ENCODE measurements at places on chromosomes 2 and 18.

DNA sequence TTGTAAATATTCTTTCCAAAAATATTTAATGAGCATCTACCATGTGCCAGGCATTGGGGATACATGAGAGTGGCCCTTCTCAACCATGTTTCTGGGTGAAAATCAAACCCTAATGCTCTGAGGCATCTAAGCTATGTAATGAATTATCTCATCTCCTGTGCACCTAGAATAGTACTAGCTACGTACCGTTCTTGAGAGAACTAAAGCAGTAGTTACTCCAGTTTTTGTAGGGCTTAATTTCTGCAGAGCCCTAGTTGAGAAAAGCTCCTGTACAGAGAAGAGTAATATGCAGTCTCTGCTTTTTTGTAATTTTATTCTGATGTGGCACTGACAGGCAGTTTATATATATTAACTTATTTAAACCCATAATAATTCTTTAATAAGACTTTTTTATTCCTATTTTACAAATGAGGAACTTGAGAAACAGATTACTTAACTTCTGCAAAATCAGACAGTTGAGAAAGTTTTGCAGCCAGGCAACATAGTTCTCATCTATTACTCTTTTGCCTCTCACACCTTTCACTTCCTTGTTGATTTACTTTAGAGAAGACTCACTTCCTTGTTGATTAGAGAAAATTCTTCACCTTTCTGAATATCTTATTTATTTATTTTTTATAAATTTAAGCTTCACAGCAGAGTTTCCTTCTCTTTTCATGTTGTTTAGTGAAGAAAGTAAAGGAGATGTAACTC, 3.1 kb downstream of the SPOPL start:
- no peak for DNase-seq

DNA sequence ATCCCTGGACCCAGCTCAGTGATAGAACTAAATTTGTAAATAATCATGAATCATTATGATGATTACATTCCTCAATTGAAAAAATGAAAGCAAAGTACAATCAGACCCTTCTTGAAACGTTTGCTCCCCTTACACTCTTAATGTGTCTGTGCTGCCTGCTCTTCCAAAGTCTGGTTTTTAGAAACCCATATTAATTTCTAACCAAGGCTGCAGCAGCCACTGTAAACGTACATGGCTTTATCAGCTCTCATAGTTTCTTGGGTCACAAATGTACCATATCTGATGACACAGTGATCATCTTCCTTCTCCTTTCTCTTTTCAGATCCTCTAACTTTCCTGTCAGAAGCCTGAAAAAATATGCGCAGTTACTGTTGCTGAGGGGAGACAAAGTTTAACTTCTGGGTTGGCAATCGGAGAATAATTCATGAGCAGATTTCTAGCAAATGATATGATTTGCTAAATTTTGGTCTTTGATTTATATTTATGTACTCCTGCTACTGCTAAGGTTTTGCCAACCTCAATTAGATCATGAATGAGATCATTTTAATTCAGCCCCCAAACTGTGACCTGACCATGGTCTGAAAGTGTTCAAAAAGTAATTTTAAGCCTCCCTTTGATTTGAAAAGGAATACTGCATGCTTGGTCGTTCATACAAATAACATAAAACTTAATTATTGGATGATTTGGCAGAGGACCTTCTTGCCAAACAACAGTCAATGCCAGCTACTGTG, 12.3 kb downstream of the ZEB2 start:
- DNase-seq = no peak

- no peak for DNase-seq
Measured at GRCh38 chr2:196315388-196316049, 144.1 kb upstream of the STK17B start.

DNA sequence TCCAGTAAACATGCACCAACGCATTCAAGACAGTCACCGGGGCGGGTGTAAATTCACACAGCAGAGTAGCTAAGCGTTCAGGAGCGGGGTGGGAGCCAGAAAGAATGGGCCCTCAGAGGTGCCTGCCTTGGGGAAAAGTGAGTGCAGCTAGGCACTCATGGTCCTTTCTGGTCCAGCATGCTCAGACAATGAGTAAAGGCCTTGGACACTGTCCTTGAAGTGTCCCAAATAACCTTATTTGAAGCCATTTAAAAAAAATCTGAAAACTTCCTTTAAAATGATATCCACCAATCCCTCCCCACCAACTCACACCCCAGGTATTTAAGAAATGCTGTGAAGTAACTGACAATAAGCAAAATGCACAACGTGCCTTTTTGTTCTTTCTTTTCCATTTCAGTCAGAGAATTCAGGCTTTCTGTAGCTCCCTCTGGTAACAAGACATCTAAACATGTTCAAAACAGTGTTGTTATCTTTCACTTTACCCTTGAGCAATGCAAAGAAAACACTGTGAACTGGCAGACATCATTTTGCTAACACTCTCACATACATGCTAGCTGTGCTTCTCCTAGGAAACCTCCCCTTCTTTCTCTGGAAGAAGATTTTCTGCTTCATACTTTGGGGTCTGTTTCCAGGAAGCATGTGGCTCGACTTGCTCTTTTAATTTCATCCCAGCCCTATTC, 445.1 kb upstream of the SPRED2 start:
- no peak for DNase-seq

- no peak for DNase-seq
Measured at GRCh38 chr2:121257480-121257840, 27.5 kb downstream of the TFCP2L1 start.

DNA sequence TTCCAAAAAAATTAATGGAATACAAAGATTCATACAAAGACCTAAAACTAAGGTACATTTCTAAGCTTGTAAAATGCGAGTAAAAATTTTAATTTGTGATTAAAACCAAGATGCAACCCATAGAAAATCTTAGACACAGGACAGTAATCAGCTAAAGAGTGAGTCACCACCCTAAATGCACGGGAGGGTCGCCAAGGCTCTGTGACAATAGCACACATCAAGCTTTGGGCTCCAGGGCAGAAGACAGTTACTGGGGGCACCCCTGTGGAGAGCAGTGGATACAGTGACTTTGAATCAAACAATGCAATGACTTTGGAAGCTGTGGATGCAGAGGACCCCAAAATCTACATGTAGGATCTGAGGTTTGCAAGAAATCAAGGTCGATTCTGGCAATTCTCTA, 7.5 kb downstream of the FLACC1 start:
- DNase-seq = no peak

DNA sequence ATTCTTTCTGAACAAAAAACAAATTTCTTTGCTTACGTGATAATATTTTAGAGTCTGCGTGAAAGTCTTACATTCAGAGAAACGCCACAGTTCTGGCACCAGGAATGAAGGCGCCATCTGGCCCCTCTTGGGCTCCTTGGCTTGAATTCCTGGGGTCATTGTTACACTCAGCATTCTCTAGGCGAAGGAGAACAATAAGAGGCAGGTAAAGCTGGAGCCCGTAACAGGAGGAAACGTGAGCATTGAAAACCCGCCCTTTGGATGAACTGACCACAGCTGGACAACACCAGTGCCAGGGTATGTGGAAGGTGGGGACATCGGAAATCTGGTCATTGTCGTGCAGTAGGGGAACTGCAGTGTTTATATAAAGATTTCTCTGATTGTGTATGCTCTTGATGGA, 144.8 kb downstream of the RNF152 start:
- DNase-seq = no peak

- DNase-seq = no peak
Measured at GRCh38 chr2:118902266-118903028, 39.5 kb upstream of the MARCO start.

GRCh38 chr2:153761936-153762335, 109.8 kb upstream of the GALNT13 start:
- no peak for DNase-seq

- no peak for DNase-seq
Measured at GRCh38 chr2:168208652-168209051, 38.7 kb downstream of the STK39 start.

GRCh38 chr2:215071676-215072075, 66.8 kb downstream of the ABCA12 start:
- no peak for DNase-seq

- DNase-seq = no peak
Measured at GRCh38 chr2:109397893-109398292, 215.9 kb downstream of the SEPTIN10 start.

DNA sequence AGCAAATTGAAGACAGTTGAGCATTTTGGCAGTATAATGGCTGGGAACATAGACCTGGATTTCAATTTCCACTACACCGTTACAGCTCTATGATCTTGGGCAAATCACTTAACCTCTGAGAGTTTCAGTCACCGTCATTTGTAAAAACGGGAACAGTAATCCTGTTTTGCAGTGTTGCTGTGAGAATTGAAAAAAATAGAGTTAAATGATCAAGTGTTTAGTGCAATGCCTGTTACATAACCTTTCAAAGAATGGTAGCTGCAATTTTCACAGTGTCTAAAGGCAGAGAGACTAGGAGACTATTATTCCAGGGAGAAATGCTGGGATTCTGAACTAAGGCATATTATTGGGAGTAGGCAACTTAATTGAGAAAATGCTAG, 2.0 kb downstream of the AGPS start:
- DNase-seq = no peak

GRCh38 chr2:241003830-241004564, 5.6 kb downstream of the SNED1 start:
- DNase-seq = no peak

DNA sequence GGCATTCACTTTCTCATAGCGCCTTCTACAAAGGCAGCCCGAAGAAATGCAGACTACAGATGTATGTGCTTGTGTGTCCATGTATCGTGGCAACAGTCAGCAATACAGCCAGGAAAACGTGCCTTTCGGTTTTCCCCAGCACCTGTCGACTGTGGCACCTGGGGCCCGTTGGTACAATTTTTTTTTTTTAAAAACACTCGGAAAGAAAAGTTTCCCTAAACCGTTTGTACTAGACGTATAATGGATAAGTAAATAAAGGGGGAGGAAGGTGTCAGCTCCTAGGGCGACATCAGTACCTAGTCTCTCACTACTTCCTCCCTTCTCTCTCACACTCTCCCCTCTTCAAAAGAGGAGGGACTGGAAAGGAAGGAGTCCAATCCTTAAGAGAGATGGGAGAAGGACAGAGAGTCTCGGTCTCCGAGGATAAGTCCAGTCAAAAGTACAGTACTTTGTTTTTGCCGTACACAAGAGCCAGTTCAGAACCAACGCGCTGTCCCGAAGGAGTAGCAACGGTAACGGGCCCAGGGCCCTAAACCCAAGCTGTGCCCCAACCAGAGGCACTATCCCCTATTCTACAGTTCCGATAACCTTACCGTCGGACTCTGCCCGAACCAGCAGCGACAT, 759 bp downstream of the PPP4R3B start:
- DNase-seq = peak; percentile 70

GRCh38 chr2:200964498-200964897, 1.0 kb upstream of the ORC2 start:
- DNase-seq = no peak

- DNase-seq = no peak
Measured at GRCh38 chr2:111912547-111912946, 14.1 kb downstream of the MERTK start.

- DNase-seq = no peak
Measured at GRCh38 chr18:78672862-78673446, 306.7 kb upstream of the SALL3 start.

GRCh38 chr2:176174824-176175708, 13.4 kb upstream of the HOXD1 start:
- peak; percentile 74 for DNase-seq

GRCh38 chr2:227310756-227311110, 14.3 kb upstream of the MFF start:
- DNase-seq = no peak

DNA sequence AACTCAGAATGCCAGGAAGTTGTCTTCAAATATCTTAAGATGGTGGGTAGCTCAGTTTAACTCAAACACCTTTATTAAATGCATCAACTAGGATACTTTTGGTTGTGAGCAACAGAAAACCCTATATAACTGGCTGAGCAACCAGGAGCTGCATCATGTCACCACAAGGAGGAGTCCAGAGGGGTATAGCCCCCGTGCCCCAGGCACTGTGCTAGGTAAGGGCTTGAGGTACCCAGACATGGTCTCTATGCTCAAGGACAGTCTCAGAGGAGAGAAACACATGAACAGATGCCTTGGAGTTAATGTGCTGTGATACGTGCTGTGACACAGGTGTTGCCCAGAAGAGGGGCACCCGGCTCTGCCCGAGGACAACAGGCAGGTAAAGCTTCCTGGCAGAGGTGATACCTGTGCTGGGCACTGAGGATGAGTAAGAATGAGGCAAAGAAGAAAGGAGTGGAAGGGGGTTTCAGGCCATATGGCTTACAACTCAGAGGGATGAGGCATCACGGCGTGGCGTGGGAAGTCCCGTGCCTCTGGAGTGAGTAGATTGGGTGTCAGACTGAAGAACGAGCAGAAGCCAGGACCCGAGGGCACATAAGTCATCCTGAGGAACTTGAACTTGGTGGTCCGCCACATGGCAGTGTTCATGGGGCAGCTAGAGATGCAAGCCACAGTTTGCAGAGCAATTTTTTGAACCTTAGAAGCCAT, 32.0 kb upstream of the CAB39 start:
- DNase-seq = no peak

DNA sequence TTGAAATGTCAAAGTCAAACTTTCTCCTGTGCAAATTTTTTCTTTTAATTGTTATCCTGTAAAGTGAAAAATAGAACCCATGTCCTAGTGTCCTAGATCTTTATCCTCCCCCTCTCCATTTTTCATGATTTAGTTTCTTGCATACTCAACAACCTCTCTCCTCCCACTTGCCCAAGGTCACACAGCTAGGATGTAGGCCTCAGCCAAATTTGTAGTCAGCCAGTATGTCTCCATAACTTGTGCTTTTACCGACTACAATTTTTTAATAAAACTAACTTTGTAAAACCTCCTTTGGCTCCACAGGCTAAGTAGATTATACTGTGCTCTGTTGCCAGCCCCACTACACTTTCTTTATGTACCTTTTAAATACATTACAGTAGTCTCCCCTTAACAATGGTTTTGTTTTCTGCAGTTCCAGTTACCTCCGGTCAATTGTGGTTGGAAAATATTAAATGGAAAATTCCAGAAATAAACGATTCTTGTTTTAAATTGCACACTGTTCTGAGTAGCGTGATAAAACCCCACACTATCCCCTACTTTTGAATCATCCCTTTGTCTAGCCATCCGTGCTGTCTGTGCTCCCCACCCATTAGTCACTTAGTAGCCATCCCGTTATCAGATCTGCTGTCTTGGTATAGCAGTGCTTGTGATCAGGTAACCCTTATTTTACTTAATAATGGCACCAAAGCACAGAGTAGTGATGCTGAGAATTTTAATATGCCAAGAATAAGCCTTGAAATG, 22.8 kb downstream of the GULP1 start:
- DNase-seq = no peak

DNA sequence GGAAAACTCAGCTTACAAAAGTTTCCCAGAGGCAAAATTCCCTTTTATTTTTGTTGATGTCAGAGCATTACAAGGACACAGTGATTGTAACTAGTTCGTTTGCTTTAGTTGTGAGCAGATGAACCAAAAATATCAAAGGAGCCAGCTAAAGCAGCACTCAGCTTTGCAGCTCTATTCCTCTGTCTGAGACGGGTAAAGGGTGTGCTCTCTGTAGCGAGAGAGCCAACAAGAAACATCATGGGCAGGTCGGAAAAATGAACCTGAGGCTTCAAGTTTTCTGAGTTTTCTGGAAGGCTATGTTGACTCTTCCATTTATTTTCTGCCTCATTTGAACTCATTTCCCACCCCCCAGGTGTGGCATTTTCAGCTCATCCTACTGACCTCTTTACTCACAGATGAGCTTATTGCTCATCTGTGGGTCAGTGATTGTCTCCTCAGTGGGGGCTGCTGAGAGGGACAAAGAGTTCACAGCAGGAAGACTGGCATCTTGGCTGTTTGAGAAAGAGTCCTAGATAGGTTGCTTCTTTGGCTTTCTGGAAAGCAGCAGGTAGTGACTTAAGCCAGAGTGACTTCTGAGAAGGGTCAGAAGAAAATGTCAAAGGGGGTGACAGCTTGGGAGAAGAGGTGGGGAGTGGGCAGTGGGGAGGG, 66.6 kb upstream of the EPC2 start:
- DNase-seq = no peak

GRCh38 chr18:51053814-51054213, 23.8 kb downstream of the SMAD4 start:
- no peak for DNase-seq

All from left forelimb (tissue), 1 donor.